ENCODE measurements at places on chromosomes 1 and 21.

GRCh38 chr1:221174330-221174993, 295.2 kb downstream of the HLX start:
- DNase-seq, result no peak

- DNase-seq, result no peak
Measured at GRCh38 chr1:19384772-19385187, 72.7 kb downstream of the SLC66A1 start.

GRCh38 chr21:38958940-38959691, 153.4 kb downstream of the ETS2 start:
- DNase-seq, result no peak

GRCh38 chr1:52057876-52058415, 1.9 kb downstream of the BTF3L4 start:
- no peak for DNase-seq

GRCh38 chr1:231376875-231377549, 38.9 kb downstream of the SPRTN start:
- no peak for DNase-seq

- no peak for DNase-seq
Measured at GRCh38 chr1:7249516-7249915, 464.3 kb downstream of the CAMTA1 start.

DNA sequence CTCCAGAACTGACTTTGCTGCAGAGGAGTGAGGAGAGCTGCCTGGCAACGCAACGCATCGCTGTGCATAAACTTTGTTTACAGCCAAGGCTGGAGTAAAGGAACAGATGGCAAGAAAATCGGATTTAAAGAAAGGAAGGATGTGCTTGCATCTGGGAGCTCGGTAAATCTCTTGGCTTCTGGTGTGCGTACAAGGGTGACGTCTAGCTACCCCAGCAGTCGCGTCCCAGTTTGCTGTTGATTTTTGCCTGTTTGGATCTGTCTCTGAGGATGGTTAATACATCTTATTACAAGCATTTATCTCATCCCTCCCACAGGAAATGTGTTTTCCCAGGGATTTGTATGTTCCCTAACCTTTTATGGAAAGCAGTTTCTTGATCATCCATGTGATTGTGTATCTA, 73.3 kb upstream of the RALGPS2 start:
- DNase-seq, result no peak
